ENCODE measurements at places on chromosomes 3 and 15. TPM values are rescaled to one million over a fixed set of nuclear protein-coding genes. Genes with fewer than 3 reads are reported as not detected.

- DNase-seq: no peak
These were observed 1126.7 kb downstream of the TUSC7 start for GRCh38 chr3:117836296-117836695.

GRCh38 chr3:103127737-103128136 lies 692.9 kb downstream of the ZPLD1 start:
- no peak for DNase-seq

GRCh38 chr15:65192016-65192415 lies 6.9 kb upstream of the CLPX start:
- peak; percentile 40 for DNase-seq

DNA sequence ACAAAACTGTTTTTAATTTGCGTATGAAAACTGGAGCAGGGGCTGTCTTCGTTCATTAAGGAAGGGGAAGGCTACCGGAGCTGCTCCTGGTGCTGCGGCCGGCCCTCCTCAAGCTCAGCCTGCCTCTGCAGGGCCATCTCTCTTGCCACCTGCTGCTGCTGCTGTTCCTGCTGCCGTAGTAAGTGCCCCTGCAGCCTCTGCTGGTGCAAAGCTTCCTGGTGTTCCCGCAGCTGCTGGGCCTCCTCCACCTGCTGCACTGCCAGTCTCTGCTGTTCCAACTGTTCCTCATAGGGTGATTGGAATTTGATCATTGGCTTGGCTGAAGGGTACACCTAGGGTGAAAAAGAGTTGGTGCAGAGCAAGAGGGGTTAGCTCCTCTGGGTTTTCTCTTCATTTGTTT lies 66.0 kb downstream of the GOLIM4 start:
- DNase-seq: peak; percentile 72

- DNase-seq: no peak
These were observed 10.3 kb downstream of the GPR156 start for GRCh38 chr3:120274739-120275167.

Gene C3orf85
- total RNA-seq: not detected

GRCh38 chr3:128505771-128506170 lies 12.8 kb upstream of the GATA2 start:
- no peak for DNase-seq

DNA sequence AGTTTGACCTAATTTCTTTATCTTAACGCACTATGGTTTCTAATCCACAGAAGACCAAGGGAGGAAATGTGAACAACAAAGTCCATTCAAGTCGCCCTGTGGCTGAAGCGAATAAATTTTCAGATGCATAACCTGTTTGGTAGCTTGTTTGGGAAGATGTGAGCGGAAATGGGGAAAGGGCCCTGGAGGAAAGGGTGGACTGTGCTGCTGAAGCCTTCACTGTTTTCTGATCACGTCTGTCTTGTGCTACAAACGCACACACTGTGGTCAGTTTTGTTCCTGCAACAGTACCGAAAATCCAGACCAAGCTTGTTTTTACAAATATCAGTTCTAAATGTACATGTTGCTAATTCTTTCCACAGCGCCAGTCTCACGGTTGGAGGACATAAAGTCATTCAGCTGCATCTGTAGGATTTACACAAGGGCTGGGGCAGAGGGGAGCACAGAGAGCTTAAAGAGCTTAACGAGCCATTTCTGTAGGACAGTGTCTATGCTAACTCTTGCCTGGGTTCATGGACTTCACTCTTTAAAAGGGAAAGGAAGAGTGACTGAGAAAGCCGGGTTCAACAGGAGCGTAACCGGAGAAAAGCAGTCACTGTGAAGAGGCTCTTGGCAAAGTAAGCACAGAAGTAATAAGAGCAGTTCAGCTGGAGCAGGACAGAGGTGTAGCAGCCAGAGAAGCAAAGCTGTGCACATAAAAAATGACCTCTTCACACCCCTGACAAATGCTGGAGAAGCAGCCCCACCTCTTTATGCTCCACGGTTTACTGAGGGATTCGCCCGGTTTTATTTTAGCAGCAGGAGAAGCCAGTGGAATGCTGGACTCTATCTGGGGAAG lies 66.6 kb downstream of the USF3 start:
- DNase-seq: no peak

Gene GOLGA8R
- total RNA-seq: 8.0 TPM

- no peak for DNase-seq
These were observed 473.9 kb upstream of the PPP2R3A start for GRCh38 chr3:135491491-135492205.

DNA sequence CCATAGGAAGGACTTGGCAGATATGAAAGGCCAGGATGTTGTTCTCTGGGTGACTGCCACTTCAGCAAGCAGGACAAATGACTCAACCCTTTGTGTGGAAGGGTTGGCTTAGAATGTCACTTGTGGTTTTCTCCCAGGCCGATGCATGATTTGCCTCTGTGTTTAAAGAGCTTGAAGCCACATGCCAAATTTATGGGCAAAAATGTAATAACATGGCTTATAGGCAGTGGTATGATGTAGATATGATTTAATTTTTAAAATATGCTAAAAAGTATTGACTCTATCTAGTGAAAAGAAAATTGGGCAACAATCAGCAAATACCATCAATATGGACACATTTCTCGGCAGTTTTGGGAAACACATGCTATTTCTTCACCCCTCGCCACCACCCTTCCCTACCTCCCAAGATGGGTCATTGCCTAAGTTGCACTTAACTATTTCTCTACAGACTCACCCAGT lies 114.6 kb downstream of the CYP19A1 start:
- no peak for DNase-seq

- no peak for DNase-seq
These were observed 87.8 kb downstream of the KLHL25 start for GRCh38 chr15:85706779-85707518.

DNA sequence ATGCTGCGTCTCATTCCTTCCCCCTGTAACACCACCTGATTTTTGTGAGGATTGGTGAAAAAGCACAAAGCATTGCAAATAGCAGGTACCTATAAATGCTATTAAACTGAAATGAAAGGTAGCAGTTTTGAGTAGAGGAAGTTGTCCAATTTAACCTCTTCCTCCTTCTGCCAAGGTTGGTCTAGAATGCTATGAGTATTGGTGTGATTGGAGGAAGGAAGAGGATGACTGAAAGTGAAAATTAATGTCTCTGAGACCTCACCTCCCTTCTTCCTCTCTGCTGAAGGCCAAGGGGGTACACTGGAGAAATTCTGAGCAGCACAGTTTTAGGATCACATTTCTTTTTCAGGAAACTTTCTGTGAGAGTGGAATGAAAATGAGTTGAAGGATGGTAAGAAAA lies 94.4 kb downstream of the DTWD1 start:
- DNase-seq: no peak

Gene PLCB2
- total RNA-seq: 29.0 TPM

GRCh38 chr3:43884581-43884980 lies 193.8 kb downstream of the ABHD5 start:
- DNase-seq: no peak

- no peak for DNase-seq
These were observed 100.6 kb downstream of the SUCNR1 start for GRCh38 chr3:151974067-151974466.

GRCh38 chr3:141250342-141250741 lies 18.7 kb downstream of the PXYLP1 start:
- DNase-seq: no peak

GRCh38 chr3:31508452-31509146 lies 24.1 kb upstream of the STT3B start:
- no peak for DNase-seq

DNA sequence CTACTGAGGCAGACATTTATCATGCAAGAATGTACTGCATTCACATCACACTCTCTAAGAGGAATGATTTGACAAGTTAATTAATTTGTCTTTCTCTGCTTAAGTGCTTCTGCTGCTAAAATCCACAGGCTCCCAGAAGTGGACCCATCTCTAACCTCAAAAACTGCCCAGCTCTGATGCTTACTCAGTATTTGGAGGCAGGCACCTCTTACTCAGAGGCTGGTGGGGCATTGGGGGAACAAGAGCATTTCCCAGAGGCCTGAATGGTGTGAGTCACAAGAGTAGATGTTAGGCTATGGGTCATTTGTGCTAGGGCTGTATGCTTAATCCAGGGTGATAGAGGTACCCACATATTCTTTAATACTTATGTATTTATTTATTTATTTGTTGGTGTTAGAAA lies 34.4 kb upstream of the HCN4 start:
- DNase-seq: no peak

Gene LRRIQ4
- total RNA-seq: not detected

DNA sequence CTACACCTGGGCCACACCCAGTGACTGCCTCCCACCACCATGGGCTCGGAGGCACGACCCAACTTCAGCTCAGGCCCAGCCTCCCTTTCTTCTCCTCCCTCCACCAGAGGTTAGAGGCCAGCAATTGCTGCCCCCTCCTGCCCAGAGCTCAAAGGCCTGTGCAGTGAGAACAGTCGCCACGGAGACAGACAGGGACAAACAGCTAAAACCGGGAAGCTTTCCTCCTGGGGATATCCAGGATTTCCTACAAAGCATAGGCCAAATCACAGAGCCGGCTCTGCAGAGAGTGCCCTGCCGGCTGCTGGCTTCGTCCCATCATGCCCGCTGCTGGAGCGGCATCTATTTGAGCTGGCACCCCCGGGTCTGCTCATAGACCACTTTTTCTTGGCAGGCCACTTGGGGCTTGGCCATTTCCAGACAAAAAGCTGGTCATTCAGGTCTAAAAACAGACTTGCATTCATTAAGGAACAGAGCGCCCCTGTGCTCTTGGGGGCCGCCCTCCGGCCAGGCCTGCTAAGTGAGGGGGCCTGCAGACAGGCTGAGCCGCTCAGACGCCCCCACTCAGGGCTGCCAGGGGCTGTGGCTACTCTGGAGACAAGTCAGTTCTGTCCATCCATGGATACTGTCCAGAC lies 17.5 kb downstream of the GRAMD2A start:
- peak; percentile 81 for DNase-seq

- DNase-seq: no peak
These were observed 448.6 kb downstream of the ERC2 start for GRCh38 chr3:56019490-56020146.

DNA sequence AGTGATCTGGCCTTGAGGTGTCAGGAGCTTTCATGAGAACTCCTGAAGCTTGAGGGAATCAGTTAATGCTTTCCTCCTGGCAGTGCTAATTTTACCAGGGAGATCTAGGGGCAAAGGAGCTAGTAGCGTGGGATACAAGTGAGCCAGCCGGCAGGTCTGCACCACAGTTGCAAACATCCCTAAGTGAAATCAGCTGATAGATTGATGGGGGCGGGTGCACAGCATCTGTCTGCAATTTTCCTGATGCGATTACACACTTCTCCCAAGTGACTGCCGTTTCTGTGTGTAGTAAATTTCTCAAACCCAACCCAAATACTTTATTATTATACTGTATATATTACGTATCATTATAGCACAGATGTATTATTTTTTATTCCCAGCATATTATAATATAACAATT lies 304.5 kb downstream of the AGBL1 start:
- DNase-seq: peak; percentile 47

GRCh38 chr3:20310629-20311028 lies 124.6 kb upstream of the SGO1 start:
- no peak for DNase-seq
